Stimulated activated CD8-positive, alpha-beta memory T cell treated with anti-CD3 and anti-CD28 coated beads, Interleukin-15, amount 100 ng/mL, for 1 hour (primary cell): ENCODE measurements at places on chromosomes 2 and 18.

- peak; percentile 26 for DNase-seq
Observed at GRCh38 chr18:79988071-79988450, 302 bp downstream of the TXNL4A start.

DNA sequence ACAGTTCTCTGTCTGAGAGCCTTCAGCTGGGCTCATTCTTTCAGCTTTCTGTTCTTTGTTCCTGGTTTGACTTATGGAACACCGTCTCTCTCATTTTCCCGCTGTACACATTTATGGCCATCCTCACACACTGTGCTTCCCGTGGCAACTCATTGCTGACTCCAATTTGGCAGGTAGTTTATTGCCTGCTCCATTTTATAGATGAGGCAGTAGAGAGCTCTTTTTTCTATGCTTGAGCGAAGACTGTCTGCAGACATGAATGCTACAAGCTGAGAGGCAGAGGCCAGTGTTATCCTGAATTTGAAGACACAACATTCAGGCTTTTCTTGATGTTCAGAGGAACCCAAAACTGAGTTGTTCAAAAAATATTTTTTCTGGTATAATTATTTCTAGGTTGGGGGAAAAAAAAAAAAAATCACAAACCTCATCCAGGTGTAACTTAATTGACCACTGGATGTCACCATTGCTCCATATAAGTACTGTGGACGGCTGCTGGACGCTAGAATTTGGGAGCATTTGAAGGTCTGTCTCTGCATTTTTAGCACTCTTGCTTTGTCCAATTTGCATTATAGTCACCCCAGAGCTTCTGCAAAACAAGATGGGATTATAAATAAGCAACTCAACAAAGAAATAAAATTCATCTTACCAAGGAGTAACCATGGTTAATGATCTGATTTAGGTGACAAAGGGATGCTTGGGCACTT lies 83.5 kb downstream of the HRH4 start:
- DNase-seq: no peak

- DNase-seq: no peak
Observed at GRCh38 chr2:81714817-81715216, 1410.3 kb upstream of the LRRTM1 start.

DNA sequence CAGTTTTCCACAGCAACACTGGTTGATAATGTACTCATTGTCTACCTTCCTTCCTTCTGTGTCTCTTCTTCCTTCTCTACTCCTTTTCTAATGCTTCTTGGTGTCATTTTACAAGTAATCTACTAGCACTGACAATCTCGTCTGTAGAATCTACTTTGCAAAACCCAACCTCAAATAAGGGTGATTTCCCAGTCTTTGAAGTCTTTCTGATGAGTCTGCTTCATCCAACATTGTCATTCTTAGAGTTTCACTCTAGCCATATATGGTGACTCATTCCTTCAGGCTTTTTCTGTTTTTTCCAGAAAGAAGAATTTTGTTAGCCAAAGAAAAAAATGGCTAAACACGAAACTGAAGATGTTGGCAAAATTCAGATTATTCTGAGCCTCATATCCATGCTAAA lies 288.7 kb downstream of the MBD2 start:
- no peak for DNase-seq

DNA sequence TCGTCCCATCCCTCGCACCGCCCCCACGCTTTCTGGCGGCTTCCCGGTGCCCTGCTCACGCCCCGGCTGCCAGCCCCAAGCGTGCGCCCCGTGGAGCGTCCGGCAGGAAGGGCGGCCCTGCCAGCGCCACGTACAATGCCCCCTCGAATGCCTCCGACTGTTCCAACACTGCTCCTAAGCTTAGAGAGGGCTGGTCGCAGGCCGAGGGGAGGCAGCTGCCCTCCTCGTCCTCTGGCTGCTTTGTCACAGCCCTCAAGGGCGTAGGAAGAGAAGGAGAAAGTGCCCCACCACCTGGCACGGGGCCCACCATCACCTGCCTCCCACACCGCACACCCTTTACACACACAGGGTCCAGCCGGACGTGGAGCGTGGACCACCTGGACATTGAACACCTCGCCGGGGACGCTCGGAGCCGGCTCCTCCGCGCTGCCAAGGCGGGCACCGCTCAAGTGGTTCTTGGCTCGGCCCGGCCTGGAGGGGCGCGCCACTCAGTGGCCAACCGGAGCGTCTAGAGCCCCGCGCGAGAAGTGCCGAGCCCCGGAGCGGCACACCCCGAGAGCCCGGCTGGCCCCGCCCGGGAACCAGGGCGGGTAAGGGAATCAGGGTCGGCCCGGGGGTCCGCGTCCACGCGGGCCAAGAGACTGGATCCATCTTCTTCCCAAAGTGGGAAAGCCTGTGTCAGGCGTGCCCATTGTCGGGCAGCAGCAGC lies 830 bp downstream of the DNER start:
- no peak for DNase-seq

- no peak for DNase-seq
Observed at GRCh38 chr2:45651415-45652089, at the start of gene PRKCE. PRKCE (plus strand) TSS chr2:45651675.
